ENCODE measurements at places on chromosomes 11 and 22. TPM values are rescaled to one million over a fixed set of nuclear protein-coding genes. Genes with fewer than 3 reads are reported as not detected.
A peak's percentile ranks its signal among the peaks of the same experiment; 100 is the strongest.

DNA sequence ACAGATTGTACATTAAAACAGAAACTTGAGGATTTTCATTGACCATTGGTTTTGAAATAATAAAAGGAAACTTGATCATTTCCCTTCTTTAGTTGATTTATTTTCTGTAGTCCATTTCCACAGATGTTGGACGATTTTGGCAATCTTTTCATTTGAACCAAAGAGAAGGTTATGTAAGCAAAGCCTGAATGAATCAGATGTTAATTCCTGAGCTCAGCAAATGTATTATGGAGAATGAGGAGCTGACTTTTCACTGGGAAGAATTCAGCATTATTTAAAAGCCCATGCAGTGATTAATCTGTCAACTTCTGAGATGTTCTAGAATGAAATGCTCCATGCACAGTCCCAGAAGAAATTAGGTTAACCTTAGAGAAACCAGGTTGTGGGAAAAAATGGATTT is 29.0 kb downstream of the ELMOD1 start:
- no peak overlapping the region for H3K4me3 ChIP-seq
- no peaks in the 10 kb centered on the region for H3K36me3 ChIP-seq
- H3K4me1 ChIP-seq: no peaks in the 10 kb centered on the region
- no peaks in the 10 kb centered on the region for H3K27me3 ChIP-seq
- no peak overlapping the region for H3K27ac ChIP-seq
- no peak for DNase-seq

NTM gene
- 6.3 TPM for total RNA-seq

DNA sequence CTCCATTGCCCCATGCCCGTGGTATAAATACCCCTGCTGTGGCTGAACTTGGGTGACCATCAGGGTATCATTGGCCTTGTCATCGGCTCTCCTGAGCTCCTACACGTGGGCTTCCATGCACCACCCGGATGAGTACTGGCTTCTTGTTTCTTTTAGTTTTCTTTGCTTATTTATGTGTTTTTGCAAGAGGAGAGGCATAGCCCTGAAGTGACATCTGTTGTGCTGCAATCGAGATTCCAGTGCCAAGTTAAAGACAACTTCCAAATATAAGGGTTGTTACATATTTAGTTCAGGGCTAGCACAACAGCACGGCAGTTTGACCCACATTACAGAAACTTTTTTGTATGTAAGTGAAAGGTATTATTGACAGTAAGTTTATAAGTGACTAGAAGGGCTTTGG is 1087.1 kb downstream of the TBC1D22A start:
- H3K27me3 ChIP-seq: no peaks in the 10 kb centered on the region
- H3K27ac ChIP-seq: no peak overlapping the region
- no peak overlapping the region for H3K4me3 ChIP-seq
- DNase-seq: peak; percentile 75
- H3K36me3 ChIP-seq: no peaks in the 10 kb centered on the region
- H3K4me1 ChIP-seq: no peaks in the 10 kb centered on the region

CEND1 gene
- total RNA-seq: 3.3 TPM

DNA sequence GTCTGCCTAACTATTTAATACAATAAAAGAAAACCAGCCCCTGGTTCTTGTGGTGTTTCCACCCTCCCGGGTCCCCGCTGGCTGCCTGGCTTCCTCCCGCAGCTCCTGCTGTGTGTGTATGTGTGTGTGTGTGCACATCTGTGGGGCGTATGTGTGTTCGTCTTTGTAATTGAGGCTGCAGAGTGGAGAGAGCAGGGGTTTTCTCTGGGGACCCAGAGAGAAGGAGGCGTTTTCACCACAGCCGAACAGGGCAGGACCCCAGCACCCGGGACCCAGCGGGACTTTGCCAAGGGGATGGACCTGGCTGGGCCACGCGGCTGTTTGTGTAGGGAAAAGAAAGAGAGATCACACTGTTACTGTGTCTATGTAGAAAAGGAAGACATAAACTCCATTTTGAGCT is 42.7 kb downstream of the IGLL1 start:
- no peak overlapping the region for H3K4me3 ChIP-seq
- no peak for DNase-seq
- no peak overlapping the region for H3K27ac ChIP-seq

- peaks cover 13% of the 10 kb centered on the region for H3K4me1 ChIP-seq
- no peak for DNase-seq
- H3K27ac ChIP-seq: no peak overlapping the region
- no peak overlapping the region for H3K4me3 ChIP-seq
- H3K27me3 ChIP-seq: no peaks in the 10 kb centered on the region
These were observed 41.9 kb downstream of the TOLLIP start for GRCh38 chr11:1267441-1268100.

API5 gene
- total RNA-seq: 105 TPM

- no peak overlapping the region for H3K27ac ChIP-seq
- H3K4me1 ChIP-seq: peaks cover 65% of the 10 kb centered on the region
- no peak overlapping the region for H3K4me3 ChIP-seq
These were observed 4.3 kb downstream of the SBF1 start for GRCh38 chr22:50470491-50470890.

GAL gene
- total RNA-seq: not detected

GRCh38 chr22:19991645-19992451 is 24.8 kb downstream of the ARVCF start:
- H3K4me1 ChIP-seq: peaks cover 69% of the 10 kb centered on the region
- H3K4me3 ChIP-seq: no peak overlapping the region
- no peak for DNase-seq
- H3K27ac ChIP-seq: peak overlapping the region; percentile 58
- H3K36me3 ChIP-seq: no peaks in the 10 kb centered on the region
- H3K27me3 ChIP-seq: no peaks in the 10 kb centered on the region

GRCh38 chr11:70913715-70914231 is 338.6 kb downstream of the SHANK2 start:
- peaks cover 20% of the 10 kb centered on the region for H3K4me1 ChIP-seq
- H3K27ac ChIP-seq: peak overlapping the region; percentile 87
- no peak for DNase-seq
- peak overlapping the region; percentile 37 for H3K4me3 ChIP-seq
- no peaks in the 10 kb centered on the region for H3K36me3 ChIP-seq

DGCR2 gene
- 55.6 TPM for total RNA-seq

DNA sequence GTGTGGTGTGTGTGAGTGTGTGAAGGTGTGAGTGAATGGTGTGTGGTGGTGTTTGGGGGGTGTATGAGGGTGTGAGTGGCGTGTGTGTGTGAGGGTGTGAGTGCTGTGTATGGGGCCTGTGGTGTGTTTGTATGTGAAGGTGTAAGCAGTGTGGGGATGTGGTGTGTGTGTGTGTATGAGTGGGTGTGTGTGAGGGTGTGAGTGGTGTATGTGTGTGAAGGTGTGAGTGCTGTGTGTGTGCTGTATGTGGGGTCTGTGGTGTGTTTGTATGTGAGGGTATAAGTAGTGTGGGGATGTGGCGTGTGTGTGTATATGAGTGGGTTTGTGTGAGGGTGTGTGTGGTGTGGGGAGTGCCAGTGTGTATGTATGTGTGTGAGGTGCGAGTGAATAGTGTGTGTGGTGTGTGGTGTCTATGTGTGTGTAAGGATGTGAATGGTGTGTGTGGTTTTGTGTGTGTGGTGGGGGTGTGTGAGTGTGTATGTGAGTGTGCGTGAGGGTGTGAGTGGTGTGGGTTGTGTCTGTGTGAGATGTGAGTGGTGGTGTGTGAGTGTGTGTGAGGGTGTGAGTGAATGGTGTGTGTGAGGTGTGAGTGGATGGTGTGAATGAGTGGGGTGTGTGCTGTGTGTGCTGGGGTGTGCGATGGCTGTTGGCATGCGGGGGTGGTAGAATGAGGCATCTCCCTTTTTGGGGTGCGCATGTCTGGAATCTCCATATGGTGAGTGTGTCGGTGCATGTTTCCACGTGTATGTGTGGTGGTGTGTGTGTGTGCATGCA is 22.5 kb upstream of the SHISAL1 start:
- no peak overlapping the region for H3K27ac ChIP-seq
- H3K27me3 ChIP-seq: no peaks in the 10 kb centered on the region
- no peaks in the 10 kb centered on the region for H3K36me3 ChIP-seq
- H3K4me3 ChIP-seq: no peak overlapping the region
- DNase-seq: no peak

OR51I1 gene
- total RNA-seq: not detected

RPS6KA4 gene
- total RNA-seq: 19.1 TPM

SLC1A2 gene
- total RNA-seq: 0.42 TPM

DDTL gene
- total RNA-seq: 2.2 TPM

- no peaks in the 10 kb centered on the region for H3K4me1 ChIP-seq
- peak; percentile 77 for DNase-seq
- H3K27ac ChIP-seq: no peak overlapping the region
These were observed 126.8 kb upstream of the RAG2 start for GRCh38 chr11:36724742-36725385.

DNA sequence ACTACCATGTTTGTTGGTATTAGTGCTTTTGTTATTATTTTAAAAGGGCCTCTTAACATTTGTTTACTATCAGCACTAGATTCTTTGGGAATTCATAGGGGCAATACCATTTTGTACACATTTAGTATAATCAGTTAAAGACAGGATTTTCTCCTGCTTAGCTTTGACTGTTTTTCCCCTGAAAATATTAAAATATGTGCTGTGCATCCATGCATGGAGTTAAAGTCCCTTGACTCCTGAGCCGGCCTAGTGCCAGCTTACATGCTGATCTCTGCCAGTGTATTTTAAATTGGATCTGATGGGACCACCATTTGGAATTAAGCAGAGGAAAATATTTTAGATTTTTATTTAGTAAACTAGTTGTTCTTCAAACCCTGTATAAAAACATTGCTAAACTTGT is 161.4 kb downstream of the METTL15 start:
- no peaks in the 10 kb centered on the region for H3K36me3 ChIP-seq
- H3K27me3 ChIP-seq: no peaks in the 10 kb centered on the region
- H3K4me3 ChIP-seq: no peak overlapping the region
- H3K4me1 ChIP-seq: no peaks in the 10 kb centered on the region
- no peak for DNase-seq

DNA sequence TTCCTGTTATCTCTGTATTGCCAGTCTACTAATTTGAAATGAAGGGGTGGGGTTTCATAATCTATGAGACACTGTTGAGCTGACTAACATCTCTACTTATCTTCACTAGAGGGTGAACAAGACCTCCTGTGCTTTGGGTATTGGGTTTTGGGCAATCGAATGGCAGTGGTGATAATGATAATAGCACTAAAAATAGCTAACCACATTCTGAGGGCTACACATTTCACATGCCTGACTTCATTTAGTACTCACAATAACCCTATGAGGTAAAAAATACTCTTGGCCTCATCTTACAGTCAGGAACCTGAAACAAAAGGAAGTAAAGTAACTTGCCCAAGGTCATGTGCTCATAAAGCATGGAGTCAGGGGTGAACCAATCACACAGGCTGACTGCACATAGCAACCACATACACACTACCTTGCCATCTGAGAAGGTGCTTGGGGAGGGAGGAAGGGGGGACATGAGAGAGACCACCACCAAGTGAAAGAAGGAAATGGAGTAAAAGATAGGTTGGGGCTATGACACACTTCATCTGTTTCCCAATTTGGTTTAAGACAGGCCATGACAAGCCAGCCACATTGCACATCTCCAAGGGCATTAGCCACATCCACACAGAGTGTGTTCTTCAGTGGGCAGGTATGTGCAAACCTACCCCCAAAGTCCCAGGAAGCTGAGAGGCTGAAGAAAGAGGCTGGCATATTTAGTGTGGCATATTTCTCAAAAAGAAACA is 387.6 kb upstream of the DDI1 start:
- H3K4me3 ChIP-seq: no peak overlapping the region
- no peaks in the 10 kb centered on the region for H3K27me3 ChIP-seq
- no peaks in the 10 kb centered on the region for H3K4me1 ChIP-seq

SLN gene
- total RNA-seq: not detected

DNA sequence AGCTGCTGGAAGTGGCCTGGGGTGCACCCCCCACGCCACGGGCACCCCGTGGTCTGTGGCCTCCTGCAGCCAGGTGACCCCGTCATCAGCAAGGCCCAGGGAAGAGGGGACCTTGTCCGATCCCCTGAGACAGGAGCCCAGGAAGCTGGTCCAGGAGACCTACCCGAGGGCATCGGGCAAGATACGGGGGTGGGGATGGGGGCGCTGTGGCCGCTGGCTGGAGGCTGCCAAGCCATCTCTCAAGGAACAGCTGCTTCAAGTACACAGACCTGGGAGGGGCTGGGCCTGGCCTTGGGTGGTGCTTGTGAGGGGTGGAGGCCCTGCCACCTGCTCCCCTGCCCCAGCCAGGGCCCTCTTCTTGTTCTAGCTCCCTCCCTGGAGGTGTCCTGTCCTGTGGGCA is 1272.1 kb downstream of the BRD1 start:
- DNase-seq: no peak
- H3K4me3 ChIP-seq: no peak overlapping the region
- H3K27me3 ChIP-seq: no peaks in the 10 kb centered on the region
- no peaks in the 10 kb centered on the region for H3K36me3 ChIP-seq
- no peak overlapping the region for H3K27ac ChIP-seq

PHF5A gene
- 39.2 TPM for total RNA-seq

- no peak for DNase-seq
- H3K27me3 ChIP-seq: no peaks in the 10 kb centered on the region
- H3K36me3 ChIP-seq: no peaks in the 10 kb centered on the region
- H3K4me1 ChIP-seq: peaks cover 69% of the 10 kb centered on the region
- no peak overlapping the region for H3K27ac ChIP-seq
- H3K4me3 ChIP-seq: no peak overlapping the region
These were observed 5.1 kb downstream of the FAM118A start for GRCh38 chr22:45314786-45315185.

C11orf42 gene
- total RNA-seq: not detected

DNA sequence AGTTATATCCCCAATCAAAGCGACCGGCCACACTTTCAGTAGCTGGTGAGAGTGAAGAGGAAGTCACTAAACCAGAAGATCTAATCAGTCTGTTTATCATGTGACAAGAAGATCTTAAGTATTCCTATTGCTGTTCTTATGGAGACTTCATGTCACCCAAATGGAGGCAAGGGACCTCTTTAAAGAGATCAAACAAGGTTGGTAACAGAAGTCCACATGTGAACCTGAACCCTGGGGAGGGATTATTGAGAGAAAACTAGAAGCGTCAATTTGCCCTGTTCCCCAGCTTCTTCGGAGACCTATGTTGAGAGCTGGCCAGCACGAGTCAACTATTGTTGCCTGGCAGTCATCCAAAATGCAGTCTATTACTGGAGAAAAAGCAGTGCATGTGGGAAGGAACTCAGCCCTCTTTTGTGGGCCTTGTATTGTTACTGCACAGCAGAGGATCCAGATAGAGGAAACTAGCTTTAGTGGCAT is 76.9 kb upstream of the CTSC start:
- H3K4me1 ChIP-seq: peaks cover 9% of the 10 kb centered on the region
- H3K4me3 ChIP-seq: no peak overlapping the region
- no peak overlapping the region for H3K27ac ChIP-seq
- H3K36me3 ChIP-seq: no peaks in the 10 kb centered on the region
- H3K27me3 ChIP-seq: no peaks in the 10 kb centered on the region

- H3K36me3 ChIP-seq: no peaks in the 10 kb centered on the region
- no peak overlapping the region for H3K4me3 ChIP-seq
- no peaks in the 10 kb centered on the region for H3K27me3 ChIP-seq
These were observed 22.1 kb upstream of the CTR9 start for GRCh38 chr11:10728789-10729472.

- H3K27ac ChIP-seq: no peak overlapping the region
- no peaks in the 10 kb centered on the region for H3K27me3 ChIP-seq
- H3K4me1 ChIP-seq: peaks cover 85% of the 10 kb centered on the region
- H3K4me3 ChIP-seq: no peak overlapping the region
- no peak for DNase-seq
These were observed 9.7 kb downstream of the TEAD1 start for GRCh38 chr11:12683874-12684273.

Data from esophagus muscularis mucosa (tissue), 4 donors.